CD4-positive, alpha-beta T cell treated with Interleukin-4 for 4 hours (primary cell): ENCODE measurements at places on chromosomes 16 and 17.
A peak's percentile ranks its signal among the peaks of the same experiment; 100 is the strongest.

GRCh38 chr16:54489225-54490111, 202.9 kb upstream of the IRX3 start:
- no peak for DNase-seq

DNA sequence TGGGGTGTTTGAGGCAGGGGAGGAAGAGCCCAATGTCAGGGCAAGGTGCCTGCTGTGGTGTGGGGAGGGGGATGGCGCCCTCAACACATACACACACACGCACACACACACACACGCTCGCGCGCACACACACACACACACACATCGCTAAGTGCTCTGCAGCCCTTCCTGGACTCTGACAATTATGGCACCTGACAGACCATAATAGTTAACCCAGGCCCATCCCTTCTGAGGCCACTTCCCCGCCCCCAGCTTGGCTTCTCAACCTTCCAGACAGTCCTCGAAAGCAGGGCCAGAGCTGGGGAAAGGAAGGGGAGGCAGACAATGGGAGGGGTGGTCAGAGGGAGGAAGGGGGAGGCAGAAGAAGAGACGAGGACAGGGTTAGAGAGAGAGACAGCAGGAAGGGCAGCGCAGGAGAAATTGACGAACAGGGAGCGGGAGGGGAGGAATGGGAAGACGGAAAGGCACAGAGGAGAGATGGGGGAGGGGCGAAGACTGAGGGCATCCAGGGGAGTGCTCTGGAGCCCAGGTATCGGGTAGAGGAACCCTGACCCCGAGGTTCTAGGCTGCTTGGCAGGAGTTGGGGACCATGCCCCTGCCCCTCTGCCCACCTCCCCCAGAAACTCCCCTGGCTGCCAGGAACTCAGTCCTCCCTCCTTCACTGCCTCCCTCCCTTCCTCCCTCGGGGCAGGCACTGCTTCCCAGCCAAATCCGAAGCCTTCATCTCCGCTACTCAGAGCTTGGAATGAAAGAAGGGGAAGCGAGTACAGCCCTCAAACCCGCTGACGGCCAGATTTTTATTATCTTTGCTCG, 4.0 kb downstream of the SRCIN1 start:
- DNase-seq = no peak

GRCh38 chr17:64171041-64171440, 41.1 kb upstream of the ERN1 start:
- DNase-seq = no peak

DNA sequence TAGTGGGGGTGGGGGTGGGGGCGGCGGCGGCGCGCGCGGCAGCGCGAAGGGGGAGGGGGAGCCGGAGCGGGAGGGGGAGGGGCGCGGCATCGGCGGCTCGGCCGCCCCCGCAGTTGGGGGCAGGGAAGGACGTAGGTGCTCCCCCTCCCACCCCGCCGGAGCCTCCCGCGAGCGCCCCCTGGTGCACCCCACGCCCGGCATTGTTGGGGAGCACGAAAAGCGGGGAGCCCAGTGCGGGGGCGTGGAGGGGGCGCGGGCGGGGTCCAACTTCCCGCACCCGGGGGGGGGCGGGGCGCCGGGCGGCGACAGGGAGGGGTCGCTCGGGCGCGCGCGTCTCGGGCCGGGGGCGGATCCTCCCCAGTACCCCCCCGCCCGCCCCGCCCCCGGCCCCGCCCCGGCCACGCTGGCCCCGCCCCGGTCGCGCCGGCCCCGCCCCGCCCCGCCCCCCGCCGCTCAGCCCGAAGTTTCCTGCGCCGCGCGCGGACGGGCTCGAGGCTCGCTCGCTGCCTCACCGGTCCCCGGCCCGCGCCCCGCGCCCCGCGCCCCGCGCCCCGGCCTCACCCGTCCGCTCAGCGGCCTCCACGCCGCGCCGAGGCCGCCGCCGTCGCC, at the start of gene CACNA1H:
Gene CACNA1H (plus strand): TSS at position 456 of the 609 bp plus-strand sequence. CDS start 632 bp downstream, outside the sequence.
- DNase-seq = peak; percentile 21

DNA sequence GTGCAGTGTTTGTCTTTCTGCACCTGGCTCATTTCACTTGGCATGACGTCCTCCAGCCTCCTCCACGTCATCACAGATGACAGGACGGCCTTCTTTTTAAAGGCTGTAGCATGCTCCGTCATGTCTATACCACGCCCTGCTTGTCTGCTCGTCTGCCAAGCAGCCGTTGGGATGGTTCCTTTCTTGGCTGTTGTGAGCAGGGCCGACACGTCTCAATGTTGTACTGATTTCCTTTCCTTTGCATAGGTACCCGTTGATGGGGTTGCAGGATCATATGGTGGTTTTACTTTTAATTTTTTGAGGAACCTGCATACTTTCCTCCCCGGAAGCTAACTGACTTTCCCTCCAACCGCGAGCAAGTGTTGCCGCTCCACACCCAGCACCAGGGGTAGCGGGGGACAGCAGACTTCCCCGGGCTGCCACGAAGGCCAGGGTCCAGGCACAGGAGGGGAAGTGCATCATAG, 212.2 kb upstream of the ZNF469 start:
- no peak for DNase-seq

DNA sequence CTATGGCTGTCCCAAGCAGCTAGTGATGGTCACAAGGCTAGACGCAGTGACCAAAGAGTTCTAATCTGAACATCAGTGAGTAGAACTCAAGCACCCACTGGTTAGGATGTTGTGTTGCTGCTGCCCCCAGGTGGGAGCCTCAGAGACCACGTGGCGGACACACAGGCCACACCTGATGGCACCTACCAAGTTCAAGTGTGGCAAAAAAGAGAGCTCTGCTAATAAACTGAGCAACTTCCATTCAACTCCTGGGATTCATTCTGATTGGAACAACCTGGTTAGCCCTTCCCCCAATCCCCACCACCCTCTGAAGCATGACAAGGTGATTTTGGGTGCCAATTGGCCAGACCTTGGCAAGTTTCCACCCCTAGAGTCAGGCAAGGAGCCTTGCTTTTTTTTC, 3.5 kb upstream of the LCMT1 start:
- peak; percentile 40 for DNase-seq

DNA sequence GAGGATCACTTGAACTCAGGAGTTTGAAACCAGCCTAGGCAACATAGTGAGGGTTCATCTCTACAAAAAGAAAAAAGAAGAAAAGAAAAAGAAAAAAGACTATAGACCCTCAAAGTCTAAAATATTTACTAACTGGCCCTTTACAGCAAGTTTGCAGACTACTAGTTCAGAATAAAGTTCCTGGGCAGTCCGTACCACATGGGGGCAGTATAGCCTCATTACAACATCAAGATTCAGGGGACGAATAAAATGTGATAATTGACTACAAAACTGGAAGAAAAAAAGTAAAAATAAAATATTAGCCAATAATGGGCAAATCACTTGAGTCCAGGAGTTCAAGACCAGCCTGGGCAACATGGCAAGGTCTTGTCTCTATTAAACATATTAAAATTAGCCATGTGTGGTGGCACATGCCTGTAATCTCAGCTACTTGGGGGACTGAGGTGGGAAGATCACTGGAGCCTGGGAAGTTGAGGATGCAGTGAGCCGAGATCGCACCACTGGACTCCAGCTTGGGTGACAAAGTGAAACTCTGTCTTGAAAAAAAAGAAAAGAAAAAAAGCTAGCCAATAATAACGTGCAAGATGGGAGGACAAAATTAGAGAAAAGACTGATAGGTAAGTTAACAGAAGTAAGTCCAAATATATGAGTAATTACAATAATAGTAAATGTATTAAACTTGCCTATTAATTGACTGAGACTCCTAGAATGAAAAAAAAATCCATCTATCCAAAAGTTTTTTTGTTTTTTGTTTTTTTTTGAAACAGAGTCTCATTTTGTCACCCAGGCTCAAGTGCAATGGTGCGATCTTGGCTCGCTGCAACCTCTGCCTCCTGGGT, 129.4 kb upstream of the SEC14L1 start:
- DNase-seq = peak; percentile 42
